ENCODE measurements at places on chromosomes 5 and 9.

DNA sequence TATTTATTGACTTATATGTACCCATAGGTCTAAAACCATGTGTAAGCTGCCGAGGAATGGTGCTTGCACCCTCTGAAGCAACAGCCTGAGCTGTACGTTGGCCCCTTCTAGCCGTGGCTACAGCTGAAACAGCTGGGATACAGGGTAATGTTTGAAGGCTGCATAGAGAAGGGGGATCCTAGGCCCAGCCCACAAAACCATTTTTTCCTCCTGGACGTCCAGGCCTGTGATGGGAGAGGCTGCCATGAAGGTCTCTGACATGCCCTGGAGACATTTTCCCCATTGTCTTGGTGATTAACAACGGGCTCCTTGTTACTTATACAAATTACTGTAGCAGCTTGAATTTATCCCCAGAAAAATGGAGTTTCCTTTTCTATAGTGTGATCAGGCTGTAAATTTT lies 244.7 kb downstream of the COMMD10 start:
- no peak for DNase-seq

DNA sequence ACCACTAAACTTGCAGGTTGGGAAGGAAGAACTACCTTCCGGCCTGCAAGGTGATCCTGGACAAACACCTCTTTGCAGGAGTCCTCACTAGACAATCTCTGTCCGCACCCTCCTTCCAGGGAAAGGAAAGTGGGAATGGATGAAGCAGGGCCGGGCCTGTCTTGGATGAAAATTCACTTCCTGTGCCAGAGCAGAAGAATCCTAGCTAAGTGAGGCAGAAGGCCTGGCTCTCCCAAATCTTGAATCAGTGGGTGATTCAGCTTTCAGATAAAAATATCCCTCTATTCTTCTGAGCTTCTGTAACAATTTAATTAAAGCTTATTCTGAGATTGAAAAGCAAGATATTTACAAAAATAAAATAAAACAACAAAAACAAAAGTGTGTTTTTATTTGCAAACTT lies 281.9 kb upstream of the TLE4 start:
- DNase-seq, result no peak

- DNase-seq, result no peak
These were observed 203.7 kb downstream of the TMEM167A start for GRCh38 chr5:82873452-82873851.

- no peak for DNase-seq
These were observed 518.9 kb downstream of the PRELID2 start for GRCh38 chr5:145316282-145316681.

DNA sequence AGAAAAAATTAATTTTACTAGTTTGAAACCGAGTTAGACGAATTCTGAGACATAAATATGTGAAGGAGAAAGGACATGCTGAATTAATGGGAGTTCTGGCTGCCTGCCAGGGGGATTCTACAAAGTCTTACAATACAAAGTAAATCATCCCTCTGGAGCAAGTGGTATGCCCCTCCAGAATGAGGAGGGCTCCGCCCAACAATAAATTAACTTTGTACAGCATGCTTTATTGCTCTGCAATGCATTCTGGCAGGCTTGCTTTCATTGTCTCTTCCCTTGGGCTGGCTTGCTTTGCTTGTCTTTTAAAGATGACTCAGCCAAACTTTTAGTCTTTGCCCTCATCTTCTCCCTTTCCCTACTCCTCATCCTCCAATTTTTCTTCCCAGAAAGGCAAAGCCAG lies 11.7 kb upstream of the PCDHB1 start:
- no peak for DNase-seq

DNA sequence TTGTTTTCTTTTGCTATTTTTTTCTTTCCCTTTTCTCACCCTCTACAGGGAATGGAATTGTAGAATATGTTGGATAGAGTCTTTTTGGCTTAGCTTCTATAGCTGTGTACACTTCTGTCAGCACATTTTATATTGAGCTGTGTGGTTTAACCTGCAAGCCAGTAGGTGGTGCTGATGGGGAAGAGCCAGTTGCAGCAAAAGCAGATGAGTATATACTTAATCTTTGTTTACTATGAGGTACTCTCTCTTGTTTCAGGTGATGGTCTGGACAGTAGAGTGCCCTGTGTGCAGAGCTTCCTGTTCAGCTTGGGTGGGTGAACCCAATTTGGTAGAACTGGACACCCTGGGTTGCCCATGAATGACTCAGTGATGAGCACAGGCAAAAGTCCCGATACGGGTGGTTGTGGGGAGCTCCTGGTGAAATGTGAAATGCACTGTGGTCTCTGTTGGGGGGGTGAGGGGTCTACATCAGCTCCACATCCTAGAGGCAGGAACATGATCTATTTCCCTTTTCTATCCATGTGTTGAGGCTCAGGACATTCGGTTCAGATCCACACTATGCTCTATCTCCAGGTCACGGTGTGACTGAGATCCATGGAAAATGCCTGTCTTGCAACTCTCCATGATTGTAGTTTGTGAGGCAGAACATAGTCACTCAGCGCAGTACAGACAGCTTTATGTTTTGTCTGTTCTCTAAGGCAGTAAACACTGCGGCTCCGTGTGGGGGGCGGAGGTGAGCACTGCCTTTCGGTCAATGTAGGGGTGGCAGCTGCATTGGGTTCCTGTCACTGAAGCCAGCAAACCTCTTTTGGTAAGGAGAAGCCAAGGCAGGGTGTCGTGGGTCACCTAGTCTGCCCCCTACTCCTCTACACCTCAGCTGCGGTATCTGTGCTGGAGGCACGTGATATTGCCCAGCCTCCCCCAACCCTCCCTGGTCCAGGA lies 353.2 kb downstream of the PRR16 start:
- no peak for DNase-seq

- no peak for DNase-seq
These were observed 7.9 kb downstream of the ELOVL7 start for GRCh38 chr5:60836131-60836530.

- no peak for DNase-seq
These were observed 65.0 kb downstream of the MELK start for GRCh38 chr9:36637491-36638270.

GRCh38 chr9:17852108-17852507 lies 273.2 kb downstream of the SH3GL2 start:
- no peak for DNase-seq

- no peak for DNase-seq
These were observed 39.2 kb downstream of the NUP188 start for GRCh38 chr9:128986671-128987070.

DNA sequence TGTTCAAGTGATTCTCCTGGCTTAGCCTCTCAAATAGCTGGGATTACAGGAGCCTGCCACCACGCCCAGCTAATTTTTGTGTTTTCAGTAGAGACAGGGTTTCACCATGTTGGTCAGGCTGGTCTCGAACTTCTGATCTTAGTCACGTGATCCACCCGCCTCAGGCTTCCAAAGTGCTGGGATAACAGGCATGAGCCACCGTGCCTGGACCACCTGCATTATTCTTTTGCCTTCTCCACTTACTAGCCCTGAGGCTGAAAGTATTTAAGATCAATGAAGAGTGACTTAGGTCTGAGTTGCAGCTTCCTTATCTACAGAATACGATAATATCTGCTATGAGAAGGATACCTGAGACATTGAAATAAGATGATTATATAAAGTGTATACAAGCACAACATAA lies 123.9 kb downstream of the LMNB1 start:
- DNase-seq, result no peak

- no peak for DNase-seq
These were observed 3.5 kb downstream of the TMEM38B start for GRCh38 chr9:105697871-105698270.

DNA sequence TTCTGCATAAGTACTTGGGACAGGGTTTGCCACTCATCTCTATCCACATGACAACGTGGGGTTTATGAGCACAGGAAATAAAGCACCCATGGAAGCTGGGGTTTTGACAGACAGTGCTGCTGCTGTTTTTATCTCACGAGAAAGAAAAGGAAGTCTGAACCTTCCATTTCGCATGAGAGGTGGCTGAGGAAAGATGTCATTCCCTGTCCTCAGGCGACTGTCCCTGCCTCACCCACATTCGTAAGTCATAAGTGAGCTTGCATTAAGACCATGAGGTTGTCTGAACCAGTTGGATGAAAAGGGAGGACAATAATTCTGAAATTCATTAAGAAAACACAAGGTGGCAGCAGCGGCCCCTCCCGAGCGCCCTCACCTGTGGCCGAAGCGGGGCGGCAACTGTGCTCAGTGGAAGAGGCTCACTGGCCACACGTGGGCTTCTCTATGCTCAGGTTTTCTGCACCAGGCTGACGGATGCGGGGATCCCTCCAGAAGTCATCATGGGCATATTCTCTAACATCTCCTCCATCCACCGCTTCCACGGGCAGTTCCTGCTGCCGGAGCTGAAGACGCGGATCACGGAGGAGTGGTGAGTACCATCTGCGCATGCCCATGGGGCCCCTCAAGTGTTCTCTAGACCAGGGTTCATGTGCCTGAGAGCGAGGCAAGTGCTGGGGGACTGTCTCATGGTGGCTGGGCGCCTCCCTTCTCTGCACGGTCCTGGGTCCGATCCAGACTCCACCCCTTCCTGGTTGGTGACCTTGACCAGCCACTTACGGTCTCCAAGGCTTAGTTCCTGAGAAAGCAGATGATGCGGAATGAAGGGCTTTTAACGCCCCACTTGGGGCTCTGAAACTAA lies 54.7 kb upstream of the SUSD3 start:
- peak; percentile 75 for DNase-seq

DNA sequence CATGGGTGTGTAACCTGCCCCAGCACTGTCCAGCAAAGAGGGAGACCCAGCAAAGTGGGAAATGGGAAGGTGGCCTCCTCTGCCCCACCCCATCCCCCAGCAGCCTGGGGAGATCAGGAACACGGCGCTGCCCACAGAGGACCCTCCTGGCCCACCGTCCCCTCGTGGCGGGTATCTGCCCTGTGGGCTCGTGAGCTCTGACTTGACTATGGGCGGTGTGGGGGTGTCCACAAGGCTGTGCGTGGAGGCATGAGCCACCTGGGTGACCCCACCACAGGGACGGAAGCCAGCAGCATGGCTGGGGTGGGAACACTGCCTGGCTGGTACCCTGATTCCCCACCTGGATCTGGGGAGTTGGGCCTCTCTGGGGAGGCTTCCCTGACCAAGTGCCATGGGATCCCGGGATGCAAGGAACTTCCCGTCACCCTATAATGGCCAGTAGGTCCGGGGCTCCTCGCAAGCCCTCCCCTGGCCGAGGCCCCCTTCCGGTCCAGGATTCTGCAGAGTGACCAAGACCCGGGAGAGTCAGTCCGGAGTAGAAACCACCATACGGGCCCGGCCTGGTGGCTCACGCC lies 29.3 kb upstream of the SLC6A19 start:
- DNase-seq, result no peak

- DNase-seq, result no peak
These were observed 194.1 kb upstream of the EFNA5 start for GRCh38 chr5:107864793-107865192.

DNA sequence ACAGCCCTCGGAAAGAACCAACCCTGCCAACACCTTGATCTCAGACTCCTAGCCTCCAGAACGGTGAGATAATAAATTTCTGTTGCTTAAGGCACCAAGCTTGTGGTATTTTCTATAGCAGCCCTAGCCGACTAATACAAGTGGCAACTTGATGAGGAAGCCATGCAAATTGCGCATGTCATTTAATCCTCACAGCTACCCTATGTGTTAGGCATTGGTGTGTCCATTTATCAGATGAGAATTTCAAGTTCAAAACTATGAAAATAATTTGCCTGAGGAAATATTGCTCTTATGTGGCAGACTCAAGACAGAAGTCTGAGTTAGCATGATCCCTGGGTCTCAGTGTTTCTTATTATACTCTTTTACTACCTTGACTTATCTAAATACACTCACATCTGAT lies 264.0 kb downstream of the PDE4D start:
- DNase-seq, result no peak

DNA sequence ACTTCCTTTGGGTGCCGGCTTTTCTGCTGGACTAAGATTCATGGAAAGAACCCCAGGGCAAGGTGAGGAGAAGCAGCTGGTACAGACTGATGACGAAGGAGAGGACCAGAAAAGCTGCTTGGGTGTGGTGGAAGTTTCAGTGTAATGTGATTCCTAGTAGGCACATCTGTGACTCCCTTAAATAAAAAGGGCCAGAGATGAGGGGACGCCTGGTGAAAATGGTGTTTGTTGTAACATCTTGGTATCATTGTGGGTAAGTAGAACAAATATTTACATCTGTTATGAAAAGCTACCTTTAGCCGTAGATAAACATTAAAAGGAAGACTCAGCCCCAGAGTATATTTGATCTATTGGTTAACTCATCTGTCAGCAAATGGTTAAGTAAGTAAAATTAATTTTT lies 33.8 kb downstream of the OTULINL start:
- DNase-seq, result no peak

GRCh38 chr5:1017691-1018455 lies 9.3 kb downstream of the NKD2 start:
- no peak for DNase-seq

DNA sequence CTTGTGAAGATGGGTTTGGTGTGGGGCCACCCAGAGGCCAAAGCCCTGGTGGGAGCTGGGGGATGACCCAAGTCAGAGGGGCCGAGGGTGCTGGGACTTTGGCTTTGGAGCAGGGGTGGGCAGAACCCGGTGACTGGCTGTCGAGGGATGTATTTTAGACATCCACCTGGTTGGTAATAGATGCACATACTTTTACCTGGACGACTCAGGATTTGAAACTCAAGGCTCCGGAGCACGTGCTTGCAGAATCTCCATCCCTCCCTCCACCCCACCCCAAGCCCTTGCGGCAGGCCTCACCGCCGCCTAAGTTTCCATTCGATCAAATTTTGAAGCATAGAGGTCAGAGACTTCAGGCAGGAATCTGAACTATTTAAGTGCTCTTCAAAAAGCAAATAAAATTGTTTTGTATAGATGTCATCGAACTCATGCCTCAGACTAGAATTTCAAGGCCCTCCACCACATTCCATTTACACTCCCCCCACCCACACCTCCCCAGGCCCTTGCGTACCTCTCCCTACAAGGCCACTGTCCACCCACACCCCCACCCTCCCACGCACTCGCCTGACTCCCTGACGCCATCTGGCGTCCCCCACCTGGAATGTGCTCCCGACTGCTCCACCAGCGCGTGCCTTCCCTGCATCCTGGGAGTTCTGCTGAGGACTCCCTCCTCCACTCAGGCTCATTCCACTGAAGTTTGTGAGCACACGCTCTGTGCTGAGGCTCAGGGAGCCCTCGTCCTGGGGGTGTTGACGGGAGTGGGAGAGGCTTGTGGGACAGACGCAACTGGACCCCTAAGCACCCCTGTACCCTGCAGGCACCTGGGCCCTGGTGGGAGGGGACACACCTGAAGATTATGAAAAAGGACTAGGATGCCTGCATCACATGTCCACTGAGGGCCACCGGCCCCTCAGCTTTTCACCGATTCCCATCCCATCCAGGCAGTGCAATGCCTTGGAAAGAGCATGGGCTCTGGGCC lies 56.4 kb upstream of the RPL26L1 start:
- no peak for DNase-seq

DNA sequence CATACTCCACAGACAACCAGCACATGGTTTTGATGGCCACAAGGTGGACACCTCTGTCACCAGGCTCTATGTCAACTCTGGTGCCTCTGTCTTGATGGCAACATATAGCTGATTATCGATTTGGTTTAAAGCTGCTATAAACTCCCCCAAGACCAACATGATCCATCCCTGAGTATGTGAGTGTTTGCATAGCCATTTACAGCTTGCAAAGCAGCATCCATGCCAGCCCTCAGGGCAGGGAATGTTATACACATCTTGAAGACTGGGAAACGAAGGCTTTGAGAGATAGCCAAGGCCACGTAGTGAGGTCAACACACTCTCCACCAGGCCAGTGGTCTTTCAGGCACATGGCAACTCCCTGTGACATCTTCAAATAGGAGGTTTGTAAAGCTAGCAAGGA lies 40.3 kb upstream of the BRINP1 start:
- no peak for DNase-seq

Data from activated naive CD4-positive, alpha-beta T cell treated with anti-CD3 and anti-CD28 coated beads, Interleukin-2, amount 10 ng/mL, durations not matched to agents 7 days and 5 days (primary cell).